Activated gamma-delta T cell (primary cell): ENCODE measurements at places on chromosomes 2 and 18.

GRCh38 chr2:224666951-224667553, 49.1 kb downstream of the CCDC195 start:
- no peak for DNase-seq

DNA sequence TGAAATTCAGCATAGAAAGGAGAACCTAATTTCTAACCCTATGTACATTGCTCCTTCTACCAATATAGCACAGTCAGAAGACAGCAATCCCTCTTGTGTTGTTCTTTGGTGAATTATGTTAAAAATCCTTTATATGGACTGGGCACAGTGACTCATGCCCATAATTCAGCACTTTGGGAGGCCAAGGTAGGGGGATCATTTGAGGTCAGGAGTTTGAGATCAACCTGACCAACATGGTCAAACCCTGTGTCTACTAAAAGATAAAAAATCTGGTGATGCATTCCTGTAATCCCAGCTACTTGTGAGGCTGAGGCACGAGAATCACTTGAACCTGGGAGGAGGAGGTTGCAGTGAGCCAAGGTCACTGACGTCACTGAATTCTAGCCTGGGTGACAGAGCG, 195.6 kb downstream of the TMX3 start:
- no peak for DNase-seq

- no peak for DNase-seq
Observed at GRCh38 chr18:79374408-79375171, 21.1 kb upstream of the NFATC1 start.

GRCh38 chr18:21761471-21762115, 21.0 kb downstream of the MIB1 start:
- DNase-seq: no peak

GRCh38 chr2:37300146-37300545, 24.5 kb downstream of the PRKD3 start:
- DNase-seq: no peak

- DNase-seq: no peak
Observed at GRCh38 chr2:167275046-167275445, 386.8 kb downstream of the XIRP2 start.

GRCh38 chr2:155209696-155210450, 511.4 kb downstream of the KCNJ3 start:
- DNase-seq: no peak

DNA sequence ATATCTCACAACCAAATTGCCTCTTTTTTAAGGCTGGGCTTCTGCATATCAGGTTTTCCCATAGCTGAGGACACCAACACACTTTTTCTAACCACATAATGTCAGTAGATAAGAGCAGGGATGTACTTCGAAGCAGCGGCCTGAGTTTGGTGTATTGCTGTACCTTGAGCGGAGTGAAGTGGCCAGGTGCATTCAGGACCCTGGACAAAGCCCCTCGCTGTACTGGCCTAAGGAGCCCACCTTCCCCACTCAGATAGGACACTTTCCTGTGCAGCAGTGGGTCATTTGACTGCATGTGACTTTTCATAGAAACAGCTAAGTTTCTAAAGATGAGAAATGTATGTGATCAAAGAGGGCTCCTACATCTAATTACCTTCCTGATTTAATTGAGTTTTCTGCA, 212.5 kb downstream of the GBX2 start:
- no peak for DNase-seq

GRCh38 chr2:176872406-176872805, 340.2 kb upstream of the HNRNPA3 start:
- DNase-seq: no peak

GRCh38 chr2:186780701-186781316, 68.2 kb downstream of the ZSWIM2 start:
- DNase-seq: no peak

DNA sequence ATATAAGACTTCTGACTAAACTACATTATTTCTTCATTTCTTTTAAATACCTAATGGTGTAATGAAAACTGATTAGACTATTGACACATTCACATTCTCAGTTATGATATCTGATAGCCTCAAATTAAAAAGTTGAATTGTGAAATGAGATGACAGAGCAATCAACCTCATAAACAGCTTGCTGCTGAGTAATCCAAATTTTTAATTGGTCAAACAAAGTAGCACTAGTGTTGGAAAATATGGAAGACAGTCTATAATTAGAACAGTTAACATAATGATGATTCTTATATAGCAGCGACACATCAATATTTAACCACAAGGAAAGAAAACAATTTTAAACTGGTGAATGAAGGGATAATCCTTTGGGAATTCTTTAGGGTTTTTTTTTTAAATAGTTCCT, 91.9 kb upstream of the LRP1B start:
- DNase-seq: no peak

DNA sequence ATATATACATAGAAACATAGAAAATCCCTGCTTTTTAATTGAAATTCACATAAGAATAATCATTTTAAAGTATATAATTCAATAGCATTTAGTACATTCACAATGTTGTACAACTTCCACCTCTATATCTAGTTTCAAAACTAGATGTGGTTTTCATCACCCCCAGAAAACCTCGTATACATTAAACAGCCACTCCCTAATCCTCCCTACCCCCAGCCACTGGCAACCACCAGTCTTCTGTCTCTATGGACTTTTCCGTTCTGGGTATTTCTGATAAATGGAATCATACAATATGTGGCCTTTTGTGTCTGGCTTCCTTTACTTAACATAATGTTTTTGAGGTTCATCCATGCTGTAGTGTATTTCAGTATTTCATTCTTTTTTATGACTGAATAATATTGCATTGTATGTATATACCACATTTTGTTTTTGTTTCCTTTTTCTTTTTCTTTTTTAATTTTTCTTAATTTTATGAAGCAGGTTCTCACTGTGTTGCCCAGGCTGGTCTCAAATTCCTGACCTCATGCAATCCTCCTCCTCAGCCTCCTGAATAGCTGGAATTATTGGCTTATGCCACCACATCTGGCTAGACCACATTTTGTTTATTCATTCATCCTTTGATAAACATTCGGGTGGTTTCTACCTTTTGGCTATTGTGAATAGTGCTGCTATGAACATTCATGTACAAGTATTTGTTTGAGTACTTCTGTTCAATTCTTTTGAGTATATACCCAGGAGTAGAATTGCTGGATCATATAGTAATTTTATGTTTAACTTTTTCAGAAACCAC, 50.6 kb upstream of the RNF152 start:
- DNase-seq: no peak

DNA sequence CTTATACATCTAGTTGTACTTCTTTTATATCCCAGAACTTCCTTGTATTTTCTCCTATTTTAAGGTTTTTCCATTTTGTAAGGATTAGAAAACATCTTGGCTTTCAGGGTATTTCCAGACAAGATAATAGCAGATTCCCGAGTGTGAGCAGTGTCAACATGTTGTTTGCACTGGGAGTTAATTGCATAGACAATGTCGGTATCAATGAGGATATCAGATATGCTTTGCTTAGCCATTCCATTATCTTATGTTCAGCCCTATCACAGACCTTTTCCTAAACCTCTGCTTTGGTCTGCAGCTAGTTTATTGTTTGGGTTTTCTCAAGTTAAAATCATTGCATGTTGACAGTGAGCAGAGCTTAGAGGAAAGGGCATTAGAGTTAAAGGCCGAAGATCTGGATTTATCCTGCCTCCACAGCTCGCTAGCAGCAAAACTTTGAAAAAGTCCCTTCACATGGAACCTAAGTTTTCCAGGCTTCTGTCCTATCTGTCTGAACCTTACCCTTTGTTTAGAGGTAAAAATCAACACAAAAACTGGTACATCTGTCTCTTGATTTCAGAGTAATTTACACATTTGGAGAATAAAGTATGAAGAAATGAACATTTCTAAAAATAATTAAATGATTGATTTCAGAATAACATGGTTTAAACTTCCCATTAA, 355.4 kb downstream of the KIAA1328 start:
- DNase-seq: no peak

GRCh38 chr2:229443141-229443540, 172.1 kb upstream of the PID1 start:
- no peak for DNase-seq

DNA sequence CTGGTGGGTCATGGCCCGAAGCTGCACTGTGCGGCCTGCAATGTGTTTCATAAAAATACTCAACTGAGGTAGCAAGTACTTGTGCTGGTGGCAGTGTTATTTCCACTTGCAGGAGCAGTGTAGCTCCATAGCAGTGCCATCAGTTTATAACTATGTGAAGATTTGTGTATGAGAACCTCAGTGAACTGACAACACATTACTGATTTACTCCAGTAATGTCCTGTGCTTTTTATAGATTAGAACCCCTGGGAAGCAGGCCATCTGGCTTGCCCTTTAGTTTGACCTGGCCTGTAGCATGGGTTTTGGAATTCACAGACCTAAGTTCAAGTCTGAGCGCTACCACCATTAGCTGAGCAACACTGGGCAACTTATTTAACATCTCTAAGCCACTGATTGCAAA, 99.7 kb upstream of the AQP4 start:
- DNase-seq: no peak

- DNase-seq: no peak
Observed at GRCh38 chr2:237652181-237652580, 24.8 kb downstream of the LRRFIP1 start.

- DNase-seq: no peak
Observed at GRCh38 chr2:219906114-219907010, 278.9 kb downstream of the SLC4A3 start.

DNA sequence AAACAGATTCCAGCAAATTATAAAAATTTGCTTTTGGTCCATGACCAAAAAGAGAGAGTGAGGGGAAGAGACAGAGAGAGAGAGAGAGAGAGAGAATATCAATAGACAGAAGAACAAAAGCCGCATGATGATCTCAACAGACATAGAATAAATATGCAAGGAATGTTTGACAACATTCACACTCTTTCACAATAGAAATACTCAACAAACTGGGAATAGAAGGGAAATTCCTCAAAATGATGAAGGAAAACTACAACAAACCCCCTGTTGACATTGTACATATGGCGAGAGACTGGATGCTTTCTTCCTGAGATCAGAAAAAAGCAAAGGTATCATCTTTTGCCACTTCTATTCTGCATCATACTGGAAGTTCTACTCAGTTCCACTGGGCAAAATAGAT, 309.7 kb downstream of the RAD51AP2 start:
- DNase-seq: no peak

DNA sequence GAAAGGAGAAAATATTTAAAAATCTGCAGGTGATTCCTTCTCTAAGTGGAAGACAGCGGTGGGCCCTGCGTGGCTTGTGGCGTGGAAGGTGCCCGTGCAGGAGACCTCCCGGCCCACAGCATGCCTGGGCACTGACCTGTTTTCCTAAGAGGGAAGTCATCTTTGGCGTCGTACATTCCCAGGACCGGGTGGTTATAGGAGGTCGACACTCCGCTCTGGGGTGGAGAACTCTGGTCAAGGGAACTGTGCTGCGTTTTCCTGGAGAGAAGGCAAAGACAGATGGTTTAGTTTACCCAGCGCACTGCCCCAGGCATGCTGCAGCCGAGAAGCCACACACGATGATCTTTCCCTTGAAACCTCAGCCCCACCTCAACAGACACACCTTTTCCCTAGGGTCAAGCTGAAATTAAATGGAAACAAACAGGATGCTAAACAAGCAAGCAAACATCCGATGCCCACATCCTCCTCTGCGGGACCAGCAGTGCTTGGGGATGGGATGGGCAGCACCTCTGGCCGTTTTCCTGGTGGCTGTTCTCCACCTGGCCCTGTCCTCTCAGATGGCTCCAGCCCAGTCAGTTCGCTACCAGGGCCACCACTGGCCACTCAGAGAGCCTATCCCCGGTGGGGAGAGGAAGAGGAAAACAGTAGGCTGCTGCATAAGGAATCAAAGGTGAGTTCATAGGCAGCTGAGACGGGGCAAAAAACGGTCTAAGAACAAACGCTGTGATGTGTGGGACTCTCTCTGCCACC, 244.1 kb downstream of the HDAC4 start:
- no peak for DNase-seq

DNA sequence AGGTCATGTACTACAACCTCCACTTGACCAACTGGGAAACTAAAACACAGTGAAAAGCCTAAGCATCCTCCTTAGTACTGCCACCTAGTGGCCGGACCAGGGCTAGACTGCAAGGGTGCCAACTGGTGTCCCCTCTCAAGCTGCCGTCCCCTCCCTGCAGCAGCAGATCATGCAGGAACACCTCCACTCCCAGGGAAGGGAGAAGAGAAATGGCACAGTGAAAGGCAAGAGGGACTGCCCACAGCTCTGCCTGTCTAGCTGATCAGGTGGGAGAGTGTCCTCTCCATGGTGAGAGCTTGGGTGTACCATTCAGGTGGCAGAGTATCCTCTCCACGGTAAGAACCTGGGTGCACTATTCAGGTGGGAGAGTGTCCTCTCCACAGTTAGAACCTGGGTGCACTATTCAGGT, 78.1 kb downstream of the AAK1 start:
- DNase-seq: no peak

DNA sequence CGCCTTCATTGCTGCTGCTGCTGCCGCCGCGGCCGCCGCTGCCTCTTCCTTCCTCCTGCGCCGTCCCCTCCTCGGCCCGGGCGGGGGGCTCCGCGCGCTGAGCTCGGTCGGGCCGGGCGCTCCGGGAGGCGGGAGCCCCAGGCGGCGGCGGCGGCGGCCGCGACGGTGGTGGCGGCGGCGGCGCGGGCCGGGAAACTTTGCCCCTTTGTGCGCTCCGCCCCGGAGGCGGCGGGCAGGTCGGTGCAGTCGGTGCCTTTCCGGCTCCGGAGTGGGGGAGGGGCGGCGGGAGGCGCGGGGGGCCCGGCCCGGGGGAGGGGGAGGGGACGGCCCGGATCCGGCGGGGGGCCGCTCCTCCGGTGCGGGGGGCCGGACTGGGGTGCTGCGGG, 205 bp downstream of the TET3 start:
- peak; percentile 73 for DNase-seq

DNA sequence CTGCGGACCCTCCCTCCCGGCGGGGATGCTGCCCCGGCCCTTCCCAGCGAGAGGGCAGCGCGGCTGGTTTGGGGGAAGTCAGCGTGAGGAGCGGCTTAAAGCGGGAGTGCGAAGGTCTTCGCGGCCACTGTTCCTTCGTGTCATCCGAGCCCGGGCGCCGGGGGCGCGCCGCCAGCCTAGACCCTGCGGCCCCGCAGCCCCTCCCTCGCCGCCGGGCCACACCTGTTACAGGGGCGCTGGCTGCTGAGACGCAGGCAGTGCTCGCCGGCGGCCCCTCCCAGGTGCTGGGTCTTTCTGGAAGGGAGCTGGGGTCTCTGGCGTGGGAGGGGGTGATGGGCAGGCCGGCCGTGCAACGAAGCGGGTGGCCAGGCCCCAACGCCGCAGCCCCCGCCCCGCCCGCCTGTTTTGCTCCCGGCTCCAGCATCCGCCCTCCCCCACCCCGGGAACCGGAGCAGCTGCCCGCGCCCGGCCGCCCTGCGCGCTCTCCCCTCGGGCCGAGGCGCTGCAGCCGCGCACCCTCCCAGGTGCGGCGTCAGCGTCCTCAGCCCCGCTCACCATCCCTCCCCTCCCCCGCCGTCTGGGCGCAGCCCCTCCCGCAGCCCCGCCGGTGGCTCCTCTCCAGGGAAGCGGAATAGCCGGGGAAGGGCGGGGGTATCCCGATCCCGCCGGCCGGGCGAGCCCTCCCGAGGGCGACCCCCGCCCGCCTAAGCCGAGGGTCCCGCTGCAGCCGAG, 727 bp downstream of the KIF1A start:
- no peak for DNase-seq

GRCh38 chr2:125095826-125096225, 1070.7 kb downstream of the CNTNAP5 start:
- DNase-seq: no peak

- no peak for DNase-seq
Observed at GRCh38 chr2:233373316-233373715, 19.0 kb downstream of the DGKD start.

- peak; percentile 20 for DNase-seq
Observed at GRCh38 chr2:95345563-95346230, 48.5 kb downstream of the KCNIP3 start.
